NCI-H2171 treated with DMSO at 0.1 percent for 48 hours (cell line): ENCODE measurements at places on chromosomes 7 and 10.
A peak's percentile ranks its signal among the peaks of the same experiment; 100 is the strongest.

GRCh38 chr7:16880554-16880953 is 1.2 kb downstream of the AGR3 start:
- DNase-seq = no peak

DNA sequence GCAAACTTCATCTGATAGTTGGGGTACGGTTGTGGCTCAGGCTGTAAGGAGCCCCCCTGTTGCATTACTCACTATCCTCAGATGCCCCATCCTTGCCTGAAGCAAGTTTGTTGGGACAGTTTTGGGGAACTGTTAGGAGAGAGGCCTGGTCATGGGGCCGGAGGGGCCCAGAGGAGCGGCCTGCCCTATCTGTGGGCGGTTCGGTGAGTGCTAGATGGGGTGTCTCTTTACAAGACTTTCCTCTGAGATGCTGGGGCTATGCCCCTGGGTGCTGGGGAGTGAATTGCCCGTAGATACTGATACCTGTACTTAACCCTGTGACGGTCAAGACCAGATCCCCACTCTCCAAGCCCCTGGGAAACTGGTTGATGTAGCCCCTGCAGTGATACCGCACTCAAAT is 12.4 kb downstream of the CUX1 start:
- DNase-seq = no peak

DNA sequence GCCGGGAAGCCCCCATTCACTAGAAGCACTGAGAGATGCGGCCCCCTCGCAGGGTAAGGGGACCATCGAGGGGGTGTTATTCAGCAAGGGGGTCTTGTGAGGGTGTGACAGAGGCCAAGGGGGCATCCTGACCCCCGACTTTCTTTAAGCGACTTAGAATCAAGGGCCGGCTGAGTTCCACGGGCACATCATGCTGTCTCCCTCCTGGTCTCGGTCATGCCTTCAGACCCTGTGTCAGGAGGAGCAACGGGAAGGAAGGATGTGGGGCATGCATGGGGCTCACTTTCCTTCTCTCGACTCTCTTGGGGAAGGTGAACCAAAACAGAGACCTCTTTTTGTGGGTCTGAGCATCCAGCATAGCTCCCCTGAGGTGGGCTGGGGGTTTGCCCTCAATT is 2.5 kb downstream of the ACSL5 start:
- no peak for DNase-seq

- DNase-seq = peak; percentile 11
These were observed 780 bp downstream of the ALDH18A1 start for GRCh38 chr10:95655571-95656290.

DNA sequence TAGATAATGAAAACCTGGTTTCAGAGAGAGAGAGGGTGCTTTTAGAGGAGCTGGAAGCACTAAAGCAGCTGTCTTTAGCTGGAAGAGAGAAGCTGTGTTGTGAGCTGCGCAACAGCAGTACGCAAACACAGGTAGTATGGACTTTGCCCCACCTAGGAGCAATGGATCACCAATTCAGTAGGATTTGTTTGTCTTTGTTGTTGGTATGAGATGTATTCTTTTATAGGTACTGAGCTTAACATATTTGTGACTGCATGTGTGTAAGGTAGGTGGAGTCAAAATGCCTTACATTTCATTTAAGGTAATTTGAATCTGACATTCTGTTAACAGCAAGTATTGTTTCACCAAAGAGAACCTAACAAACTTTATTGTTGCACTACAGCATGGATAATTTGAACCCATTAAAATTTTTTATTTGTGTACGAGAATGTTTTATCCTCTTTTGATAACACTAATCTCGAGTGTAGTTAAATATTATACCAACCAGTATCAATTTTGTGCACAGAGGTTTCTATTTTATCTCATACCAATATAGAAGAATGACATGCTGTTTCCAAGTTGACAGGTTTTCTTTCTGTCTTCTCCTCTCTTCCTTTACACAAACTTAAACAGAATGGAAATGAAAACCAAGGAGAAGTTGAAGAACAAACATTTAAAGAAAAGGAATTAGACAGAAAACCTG is 92.1 kb downstream of the CYP51A1 start:
- DNase-seq = no peak

GRCh38 chr10:126618466-126618865 is 52.0 kb downstream of the C10orf90 start:
- no peak for DNase-seq

DNA sequence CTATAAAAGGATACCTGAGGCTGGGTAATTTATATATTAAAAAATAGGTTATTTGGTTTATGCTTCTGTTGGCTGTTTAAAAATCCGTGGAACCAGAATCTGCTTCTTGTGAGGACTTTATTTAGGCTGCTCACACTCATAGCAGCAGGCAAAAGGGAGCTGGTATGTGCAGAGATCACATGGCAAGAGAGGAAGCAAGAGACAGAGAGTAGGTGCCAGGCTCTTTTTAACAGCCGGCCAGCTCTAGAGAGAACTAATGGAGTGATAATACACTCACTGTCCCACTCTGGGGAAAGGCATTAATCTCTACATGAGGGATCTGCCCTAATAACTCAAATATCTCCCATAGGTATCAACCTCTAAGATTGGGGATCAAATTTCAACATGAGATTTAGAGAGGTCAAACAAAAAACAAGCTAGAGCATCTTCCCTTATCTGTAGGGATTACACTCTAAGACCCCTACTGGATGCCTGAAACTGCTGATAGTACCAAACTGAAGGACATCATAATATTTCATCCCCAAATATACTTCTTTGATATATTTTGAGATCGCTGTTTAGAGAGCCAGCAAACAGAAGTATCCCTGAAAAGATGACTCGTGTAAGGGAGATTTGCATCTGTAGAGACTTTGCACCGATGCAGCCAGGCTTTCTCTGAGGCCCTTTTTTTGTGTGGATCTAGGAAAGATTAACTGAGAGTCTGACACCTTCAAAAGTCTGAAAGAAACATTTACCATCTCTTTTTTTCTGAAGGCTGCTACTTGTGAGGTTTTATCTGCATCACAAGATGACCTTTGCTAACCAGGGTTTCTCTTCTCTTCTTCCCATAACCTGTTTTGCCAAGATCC is 717.0 kb upstream of the MBL2 start:
- no peak for DNase-seq

GRCh38 chr7:151764056-151764920 is 112.6 kb downstream of the PRKAG2 start:
- no peak for DNase-seq

GRCh38 chr10:132616996-132617736 is 79.6 kb downstream of the INPP5A start:
- DNase-seq = no peak
